ENCODE measurements at places on chromosomes 5 and 9. TPM values are rescaled to one million over a fixed set of nuclear protein-coding genes. Genes with fewer than 3 reads are reported as not detected.

DNA sequence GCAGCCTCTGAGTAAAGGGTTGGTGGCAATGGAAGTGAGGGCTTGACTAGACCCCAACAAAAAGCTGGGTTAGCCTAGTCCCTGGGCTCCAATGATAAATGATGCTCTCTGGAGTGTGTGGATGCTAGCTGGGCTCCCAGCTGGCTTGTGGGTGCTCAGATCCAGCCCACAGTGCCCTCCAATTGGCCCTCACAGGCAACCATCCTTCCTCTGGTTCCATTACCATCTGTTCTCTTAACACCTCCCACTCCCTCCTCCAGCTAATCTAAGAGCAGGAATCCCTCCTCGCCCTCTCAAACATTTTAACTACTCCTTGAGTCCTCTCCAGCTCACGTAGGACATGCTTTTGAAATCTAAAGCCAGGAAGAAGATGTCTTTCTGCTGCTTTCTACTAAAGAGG lies 25.2 kb upstream of the FRMD3 start:
- H3K4me3 ChIP-seq = no peak overlapping the region
- no peaks in the 10 kb centered on the region for H3K27me3 ChIP-seq
- no peak for DNase-seq
- no peak overlapping the region for H3K27ac ChIP-seq
- H3K4me1 ChIP-seq = no peaks in the 10 kb centered on the region
- H3K36me3 ChIP-seq = no peaks in the 10 kb centered on the region

- peak overlapping the region; percentile 85 for H3K4me3 ChIP-seq
- DNase-seq = peak; percentile 97
- peak overlapping the region; percentile 95 for H3K27ac ChIP-seq
- H3K4me1 ChIP-seq = peaks cover 31% of the 10 kb centered on the region
- no peaks in the 10 kb centered on the region for H3K27me3 ChIP-seq
- peaks cover 4% of the 10 kb centered on the region for H3K36me3 ChIP-seq
Observed at GRCh38 chr9:88076286-88077070, 61.8 kb downstream of the SPATA31C2 start.

- H3K36me3 ChIP-seq = peaks cover 6% of the 10 kb centered on the region
- H3K27me3 ChIP-seq = no peaks in the 10 kb centered on the region
- DNase-seq = peak; percentile 40
- peaks cover 29% of the 10 kb centered on the region for H3K4me1 ChIP-seq
- no peak overlapping the region for H3K27ac ChIP-seq
Observed at GRCh38 chr5:131749723-131750470, 46.9 kb downstream of the FNIP1 start.

RNF183 gene
- not detected for total RNA-seq

DNA sequence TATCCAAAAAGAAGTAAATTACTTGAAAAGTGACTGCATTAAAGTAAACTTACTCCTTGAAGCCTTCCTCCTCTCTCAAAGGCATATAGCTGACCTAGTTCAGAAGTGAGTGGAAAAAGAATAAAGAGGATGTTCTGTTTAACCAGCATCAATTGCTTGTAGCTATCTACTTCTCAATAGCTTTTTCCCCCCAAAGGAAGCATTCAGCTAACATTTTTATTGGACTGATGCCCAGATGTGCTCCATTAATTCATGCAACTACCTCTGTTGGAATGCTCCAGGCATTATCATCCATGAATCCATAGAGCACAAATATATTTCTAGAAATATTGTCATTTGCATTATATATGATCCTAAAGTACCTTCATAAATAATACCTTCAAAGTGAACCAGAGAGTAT lies 132.8 kb downstream of the RASEF start:
- H3K27ac ChIP-seq = no peak overlapping the region
- DNase-seq = peak; percentile 5

TESK1 gene
- total RNA-seq = 32.1 TPM

DNA sequence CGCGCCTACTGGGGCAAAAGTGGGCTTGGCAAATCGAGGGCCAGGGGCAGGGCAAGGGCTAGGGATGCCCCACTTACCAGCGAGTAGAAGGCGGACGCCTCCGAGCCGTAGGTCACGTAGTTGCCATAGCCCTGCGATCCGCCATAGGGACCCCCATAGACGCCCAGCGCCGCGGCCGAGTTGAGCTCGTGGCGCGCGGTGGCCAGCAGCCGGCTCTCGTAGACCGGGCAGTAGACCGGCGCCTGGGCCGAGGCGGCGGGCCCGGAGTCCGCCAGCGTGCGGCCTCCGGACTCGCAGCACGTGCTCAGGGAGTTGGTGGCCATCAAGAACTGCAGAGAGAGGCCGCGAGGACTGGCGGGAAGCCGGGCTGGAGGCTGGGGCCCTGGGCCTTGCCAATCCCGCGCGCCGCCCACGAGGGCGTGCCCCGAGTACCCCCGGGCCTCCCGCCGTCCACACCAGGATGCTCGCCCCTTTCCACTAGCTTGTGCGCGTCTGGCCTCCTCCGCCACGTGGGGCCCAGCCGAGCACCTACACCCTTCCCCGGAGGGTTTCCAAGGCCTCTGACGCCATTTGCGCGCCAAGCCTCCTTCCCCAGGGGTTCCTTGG lies 891 bp downstream of the IRX4 start:
- H3K36me3 ChIP-seq = peaks cover 57% of the 10 kb centered on the region
- H3K4me3 ChIP-seq = peak overlapping the region; percentile 97
- H3K4me1 ChIP-seq = peaks cover 5% of the 10 kb centered on the region
- no peak for DNase-seq
- H3K27me3 ChIP-seq = no peaks in the 10 kb centered on the region

GRCh38 chr9:126173929-126174328 lies 152.7 kb upstream of the MVB12B start:
- H3K27me3 ChIP-seq = peaks cover 51% of the 10 kb centered on the region
- no peak overlapping the region for H3K27ac ChIP-seq
- no peaks in the 10 kb centered on the region for H3K4me1 ChIP-seq
- H3K4me3 ChIP-seq = no peak overlapping the region
- no peaks in the 10 kb centered on the region for H3K36me3 ChIP-seq
- no peak for DNase-seq

DNA sequence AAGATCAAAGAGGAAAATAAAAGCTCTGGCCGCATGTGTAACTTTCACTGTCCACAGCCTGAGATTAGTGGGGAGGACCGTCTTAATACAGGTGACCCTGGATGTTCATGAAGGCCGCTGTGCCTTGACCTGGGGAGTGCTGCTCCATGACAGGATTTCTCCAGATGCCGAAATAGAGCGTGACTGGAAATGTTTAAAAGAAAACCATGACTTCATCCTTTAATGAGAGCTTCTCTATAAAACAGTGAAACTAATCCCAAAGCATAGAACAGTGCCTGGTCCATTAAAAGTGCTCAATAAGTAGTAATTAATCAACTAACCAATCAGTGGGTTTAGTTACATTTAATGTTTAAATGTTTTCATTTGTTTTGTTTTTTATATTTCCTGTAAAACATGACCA lies 62.7 kb downstream of the ERAP1 start:
- peaks cover 98% of the 10 kb centered on the region for H3K36me3 ChIP-seq
- no peak overlapping the region for H3K27ac ChIP-seq
- no peak for DNase-seq
- H3K27me3 ChIP-seq = no peaks in the 10 kb centered on the region
- H3K4me3 ChIP-seq = no peak overlapping the region

DNA sequence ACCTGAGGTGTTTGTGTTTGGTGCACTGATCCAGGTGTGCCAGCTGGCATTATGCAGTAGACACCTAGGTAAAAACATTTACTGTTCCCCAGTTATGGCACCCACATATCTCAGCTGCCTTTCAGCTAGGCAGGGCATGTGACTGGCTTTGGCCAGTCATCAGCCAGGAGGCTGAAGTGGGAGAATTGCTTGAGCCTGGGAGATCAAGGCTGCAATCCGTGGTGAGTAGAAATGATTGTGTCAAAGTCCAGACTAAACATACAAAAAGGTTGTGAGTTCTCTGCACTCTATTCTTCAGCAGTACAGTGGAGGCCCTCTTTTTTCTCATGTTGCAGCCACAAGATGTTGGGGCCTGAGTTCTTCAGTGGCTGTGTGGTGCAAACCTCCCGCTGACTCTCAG lies 3.2 kb upstream of the FBLL1 start:
- no peak for DNase-seq
- no peaks in the 10 kb centered on the region for H3K27me3 ChIP-seq
- peaks cover 13% of the 10 kb centered on the region for H3K36me3 ChIP-seq
- H3K27ac ChIP-seq = no peak overlapping the region
- H3K4me3 ChIP-seq = no peak overlapping the region

DNA sequence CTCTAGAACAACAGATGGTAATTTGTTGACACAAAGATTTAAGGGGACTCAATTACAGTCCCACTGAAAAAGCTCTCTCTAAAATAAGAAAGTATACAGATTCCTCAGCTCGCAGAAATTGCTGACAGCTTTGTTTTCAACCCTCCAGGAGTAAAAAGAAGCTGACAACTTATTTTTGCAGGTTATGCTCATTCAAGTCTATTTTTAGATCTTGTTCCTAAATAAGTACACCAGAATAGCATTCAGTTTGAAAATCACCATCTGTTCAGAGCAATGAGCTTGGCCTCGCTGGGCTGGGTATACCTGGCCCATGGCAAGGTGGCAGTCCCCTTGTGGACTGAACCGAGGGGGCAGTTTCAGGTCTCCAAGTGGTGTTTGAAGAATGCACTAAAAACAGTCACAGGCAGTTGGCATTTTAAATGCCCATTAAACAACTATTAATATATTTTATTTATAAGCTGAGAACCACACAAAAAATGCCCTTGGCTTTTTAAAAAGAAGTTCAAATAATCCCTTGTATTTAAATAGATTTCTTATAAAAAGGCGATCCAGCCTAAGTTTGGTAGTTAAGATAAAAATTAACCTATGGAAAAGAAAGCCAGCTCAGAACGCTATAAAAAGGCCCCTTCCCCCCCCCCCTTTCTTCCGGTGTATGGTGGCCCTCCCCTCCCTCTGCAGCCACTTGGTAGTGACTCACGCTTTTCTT lies 169.2 kb downstream of the AUH start:
- peak overlapping the region; percentile 57 for H3K4me3 ChIP-seq
- DNase-seq = no peak
- H3K4me1 ChIP-seq = peaks cover 23% of the 10 kb centered on the region
- peak overlapping the region; percentile 81 for H3K27ac ChIP-seq
- H3K36me3 ChIP-seq = no peaks in the 10 kb centered on the region

DNA sequence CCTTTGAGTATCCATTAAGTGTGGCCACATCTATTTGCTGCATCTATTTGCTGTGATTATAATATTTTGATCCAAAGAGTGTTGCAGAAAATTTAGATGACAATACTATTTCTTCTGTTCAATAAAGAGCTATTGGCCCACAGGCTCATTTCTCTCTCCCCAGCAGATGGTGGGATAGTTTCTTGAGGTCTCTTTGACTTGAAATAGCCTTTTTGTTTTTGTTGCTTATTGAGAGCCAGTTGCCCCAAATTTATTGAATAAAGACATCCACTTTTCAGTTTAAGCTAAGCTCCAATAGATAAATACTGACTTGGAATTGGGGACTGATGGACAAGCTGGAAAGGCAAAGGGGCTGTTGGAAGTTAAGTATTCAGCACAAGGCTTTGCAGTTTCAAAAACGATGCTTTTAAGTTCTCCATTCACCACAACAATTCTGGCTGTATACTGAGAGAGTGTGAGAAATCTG lies 290.1 kb upstream of the MPDZ start:
- H3K27me3 ChIP-seq = no peaks in the 10 kb centered on the region
- no peaks in the 10 kb centered on the region for H3K4me1 ChIP-seq
- H3K27ac ChIP-seq = no peak overlapping the region
- H3K36me3 ChIP-seq = no peaks in the 10 kb centered on the region
- no peak for DNase-seq

- peaks cover 10% of the 10 kb centered on the region for H3K4me1 ChIP-seq
Observed at GRCh38 chr9:31394015-31394473, 990.4 kb upstream of the ACO1 start.

GRCh38 chr5:109997161-109997560 lies 307.4 kb downstream of the MAN2A1 start:
- no peak overlapping the region for H3K4me3 ChIP-seq
- H3K27me3 ChIP-seq = no peaks in the 10 kb centered on the region
- H3K4me1 ChIP-seq = peaks cover 26% of the 10 kb centered on the region

DNA sequence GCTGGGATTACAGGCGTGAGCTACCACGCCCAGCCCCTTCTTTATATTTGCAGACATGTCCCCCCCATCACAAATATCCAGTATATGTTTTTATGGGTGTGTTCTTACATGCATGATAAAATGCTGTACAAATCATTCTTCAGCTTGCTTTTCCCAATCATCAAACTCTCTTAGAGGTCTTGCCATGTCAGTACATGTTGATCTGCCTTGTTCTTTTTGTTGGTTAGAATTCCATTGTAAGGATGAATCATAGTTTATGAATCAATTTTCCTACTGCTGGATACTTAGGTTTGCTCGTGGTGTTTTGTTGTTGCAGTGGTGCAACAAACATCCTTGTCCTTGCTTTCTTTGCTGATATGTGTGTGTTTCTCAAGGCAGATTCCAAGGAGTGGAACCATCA lies 79.9 kb upstream of the NEURL1B start:
- peaks cover 36% of the 10 kb centered on the region for H3K4me1 ChIP-seq
- peaks cover 10% of the 10 kb centered on the region for H3K36me3 ChIP-seq
- peak overlapping the region; percentile 2 for H3K4me3 ChIP-seq
- peaks cover 15% of the 10 kb centered on the region for H3K27me3 ChIP-seq

DNA sequence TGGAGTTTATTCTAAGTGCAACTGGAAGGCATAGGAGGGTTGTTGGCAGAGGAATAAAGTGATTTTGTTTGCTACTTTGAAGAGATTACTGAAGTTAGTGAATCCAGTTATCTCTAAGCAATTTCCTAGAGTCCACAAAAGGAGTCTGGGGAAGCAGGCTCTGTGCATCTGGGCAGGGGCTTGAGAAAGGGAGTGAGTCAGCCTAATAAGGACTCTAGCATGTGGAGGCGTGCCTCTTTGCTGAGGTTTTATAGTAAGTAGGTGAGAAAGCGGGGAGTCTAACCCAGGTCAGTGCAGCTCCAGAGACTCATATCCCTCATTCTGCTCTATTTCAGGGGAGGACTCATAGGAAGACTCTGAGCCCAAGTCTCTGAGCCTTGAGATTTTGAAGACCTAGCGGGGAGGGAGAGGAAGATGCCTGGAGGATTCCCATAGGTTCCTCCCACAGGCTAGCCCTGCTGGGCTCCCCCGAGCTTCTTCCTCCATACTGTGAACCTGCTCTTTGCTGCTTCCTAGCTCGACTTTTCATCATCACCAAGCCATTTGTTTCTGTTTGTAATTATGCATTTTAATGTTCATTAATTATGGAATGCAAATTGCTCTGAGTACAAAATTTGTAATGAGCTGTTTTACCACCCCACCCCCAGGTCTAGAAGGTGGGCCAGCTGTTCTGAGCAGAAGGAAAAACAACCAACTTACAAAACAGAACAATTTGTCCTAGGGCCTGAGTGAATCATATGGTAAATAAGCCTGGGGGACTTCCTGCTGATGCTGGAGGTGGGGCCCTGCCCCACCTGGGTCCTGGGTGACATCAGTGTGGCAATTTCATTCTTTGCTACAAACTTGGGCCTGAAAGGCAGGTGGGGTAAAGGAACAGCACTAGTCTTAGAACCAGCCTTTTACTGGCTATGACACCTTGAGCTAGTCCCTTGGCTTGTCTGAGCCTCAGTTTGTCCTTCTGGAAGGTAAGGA lies 150.2 kb downstream of the TRIM32 start:
- H3K27ac ChIP-seq = peak overlapping the region; percentile 98
- H3K4me3 ChIP-seq = peak overlapping the region; percentile 75
- H3K36me3 ChIP-seq = peaks cover 7% of the 10 kb centered on the region
- H3K27me3 ChIP-seq = no peaks in the 10 kb centered on the region

Data from MCF 10A (cell line).